Kasumi-1 (cell line): ENCODE measurements at places on chromosomes 6 and 20.

DNA sequence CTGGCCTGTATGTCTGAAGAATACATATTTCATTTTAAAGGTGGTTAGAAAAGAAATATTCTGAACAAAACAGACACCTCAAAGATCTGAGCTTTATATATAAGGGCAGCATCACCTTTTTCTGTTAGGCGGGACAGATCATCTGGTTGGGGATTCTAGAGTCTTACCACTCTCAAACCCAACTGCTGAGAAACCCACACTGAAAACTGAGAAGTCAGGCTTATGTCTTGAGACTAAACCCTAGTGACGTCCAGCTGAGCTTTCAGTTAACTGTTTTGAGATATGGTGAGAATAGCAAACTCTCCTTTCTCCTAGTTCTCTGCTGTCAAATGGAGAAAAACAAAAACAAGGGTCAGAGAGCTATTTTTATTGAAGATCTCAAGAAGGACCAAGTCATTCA, 63.7 kb upstream of the CCN6 start:
- no peak for DNase-seq

GRCh38 chr6:167706313-167707109, 120.2 kb upstream of the AFDN start:
- no peak for DNase-seq

- DNase-seq: peak; percentile 52
Observed at GRCh38 chr6:145813285-145814034, 1.1 kb downstream of the FBXO30 start.

GRCh38 chr6:160393891-160394653, 45.9 kb downstream of the SLC22A3 start:
- no peak for DNase-seq

DNA sequence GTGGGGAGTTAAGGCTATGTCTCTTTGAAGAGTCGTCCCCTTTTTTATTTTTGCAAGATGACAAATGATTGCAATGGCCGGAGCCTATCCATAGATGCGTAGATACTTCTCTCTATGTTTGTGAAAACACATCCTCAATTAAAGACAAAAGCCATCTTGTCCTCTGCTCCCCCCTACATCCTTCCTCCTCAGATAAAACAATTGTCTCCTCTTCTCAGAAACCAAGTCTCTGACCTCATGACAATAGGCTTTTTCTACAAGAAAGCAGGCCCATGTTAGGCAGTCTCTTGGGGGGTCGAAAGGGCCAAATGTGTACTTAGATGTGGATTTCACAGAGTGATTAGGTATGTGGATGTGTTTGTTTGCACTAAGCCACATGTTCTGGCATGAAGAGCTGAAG, 51.1 kb upstream of the SSTR4 start:
- DNase-seq: no peak

DNA sequence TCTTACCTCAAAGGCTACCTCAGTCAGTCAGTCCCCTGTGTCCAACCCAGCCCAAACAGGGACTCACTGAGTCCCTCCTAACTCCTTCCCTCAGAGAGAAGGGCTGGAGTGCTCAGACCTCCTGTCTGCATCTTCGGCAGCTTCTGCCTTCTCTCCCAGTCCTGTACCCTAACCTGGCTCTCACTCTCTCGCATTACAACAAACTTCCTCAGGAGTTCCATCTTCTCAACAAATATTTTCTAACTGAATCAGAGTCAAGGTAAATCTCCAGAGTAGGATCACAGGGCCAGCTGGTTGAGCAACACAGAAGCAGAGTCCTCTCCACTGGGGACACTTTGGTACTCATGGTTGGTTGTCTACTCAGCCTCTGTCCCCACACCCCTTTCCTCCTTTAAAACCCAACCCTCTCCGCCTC, 92.3 kb downstream of the MRPL14 start:
- DNase-seq: no peak

- DNase-seq: no peak
Observed at GRCh38 chr20:44540834-44541233, 19.0 kb upstream of the SERINC3 start.

- DNase-seq: no peak
Observed at GRCh38 chr6:87618531-87618930, 28.6 kb downstream of the ORC3 start.

- no peak for DNase-seq
Observed at GRCh38 chr6:16505711-16506357, 255.4 kb downstream of the ATXN1 start.

- no peak for DNase-seq
Observed at GRCh38 chr6:73375216-73375615, 5.5 kb upstream of the OOEP start.

DNA sequence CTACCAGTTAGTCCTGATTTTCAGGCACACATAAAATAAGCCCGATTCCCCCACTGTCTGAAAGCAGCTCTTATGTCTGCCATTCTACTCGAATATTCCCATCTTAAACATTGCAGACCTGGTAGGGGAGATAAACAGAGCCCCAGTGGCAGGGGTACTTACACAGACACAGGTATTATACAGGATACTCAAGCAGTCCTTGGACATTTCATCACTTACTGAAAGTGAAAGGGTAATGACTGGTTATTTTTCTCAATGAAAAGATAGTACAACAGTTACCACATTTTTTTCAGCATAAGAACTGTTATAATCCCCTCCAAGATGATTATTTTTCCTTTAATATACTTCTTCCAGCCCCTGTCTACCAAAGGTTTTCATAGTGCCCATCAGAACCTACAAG, 37.8 kb downstream of the TRPC4AP start:
- DNase-seq: no peak

GRCh38 chr6:113486199-113486598, 370.9 kb upstream of the MARCKS start:
- no peak for DNase-seq

DNA sequence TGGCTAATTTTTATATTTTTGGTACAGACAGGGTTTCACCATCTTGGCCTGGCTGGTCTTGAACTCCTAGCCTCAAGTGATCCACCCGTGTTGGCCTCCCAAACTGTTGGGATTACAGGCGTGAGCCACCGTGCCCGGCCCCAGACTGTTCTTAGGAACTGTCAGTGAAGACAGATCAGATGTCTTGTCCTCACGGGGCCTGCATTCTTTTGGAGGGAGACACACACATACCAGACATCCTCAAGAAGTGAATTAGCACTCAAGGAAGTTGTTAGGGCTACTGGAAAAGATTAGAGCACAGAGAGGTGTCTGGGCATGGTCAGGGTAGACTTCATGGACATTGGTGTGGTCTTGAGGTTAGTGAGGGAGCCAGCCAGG, 10.3 kb upstream of the LPIN3 start:
- DNase-seq: no peak

- DNase-seq: no peak
Observed at GRCh38 chr6:19342616-19343015, 494.6 kb upstream of the ID4 start.

GRCh38 chr20:3407771-3408637, 535 bp upstream of the DNAAF9 start:
- DNase-seq: peak; percentile 79

- DNase-seq: peak; percentile 26
Observed at GRCh38 chr6:29702519-29703103, 20.6 kb upstream of the HLA-F start.

DNA sequence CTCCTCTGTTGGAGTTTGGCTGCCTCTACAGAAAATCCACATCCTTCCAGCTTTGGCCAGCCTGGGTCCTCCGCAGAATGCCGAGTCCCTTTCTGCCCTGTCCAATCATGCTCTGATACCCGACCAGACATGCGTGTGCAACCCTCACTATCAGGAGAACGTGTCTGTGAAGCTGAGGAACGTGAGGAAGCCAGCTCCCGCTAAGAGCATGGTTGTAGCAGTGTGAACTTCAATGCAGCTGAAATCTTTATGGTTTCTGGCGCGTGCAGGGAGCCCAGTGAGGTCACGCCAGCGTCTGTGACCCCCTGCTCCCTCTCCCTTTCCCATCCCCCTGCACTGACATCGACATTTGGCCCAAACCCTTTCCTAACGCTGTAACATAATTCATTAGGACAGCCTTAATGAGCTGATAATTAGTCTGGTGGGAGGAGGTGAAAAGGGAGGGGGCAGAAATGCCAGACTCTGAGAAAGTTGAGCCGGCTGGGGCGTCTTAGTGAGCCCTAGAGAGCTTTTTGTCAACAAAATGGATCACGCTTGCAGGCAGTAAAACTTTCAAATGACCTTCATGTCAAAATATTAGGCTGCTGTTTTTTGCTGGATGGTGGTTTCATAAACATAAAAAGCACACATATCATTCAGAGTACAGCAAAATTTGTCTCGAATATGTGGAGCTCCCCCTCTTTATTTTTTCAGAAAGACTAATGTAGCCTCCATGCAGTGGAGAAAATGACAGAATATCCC, 423.3 kb downstream of the QKI start:
- no peak for DNase-seq

- no peak for DNase-seq
Observed at GRCh38 chr20:37229357-37229756, 32.3 kb downstream of the GHRH start.

- peak; percentile 37 for DNase-seq
Observed at GRCh38 chr20:56418385-56418861, 6.4 kb downstream of the CASS4 start.

GRCh38 chr20:39067526-39068216, 105.5 kb downstream of the DHX35 start:
- DNase-seq: no peak

DNA sequence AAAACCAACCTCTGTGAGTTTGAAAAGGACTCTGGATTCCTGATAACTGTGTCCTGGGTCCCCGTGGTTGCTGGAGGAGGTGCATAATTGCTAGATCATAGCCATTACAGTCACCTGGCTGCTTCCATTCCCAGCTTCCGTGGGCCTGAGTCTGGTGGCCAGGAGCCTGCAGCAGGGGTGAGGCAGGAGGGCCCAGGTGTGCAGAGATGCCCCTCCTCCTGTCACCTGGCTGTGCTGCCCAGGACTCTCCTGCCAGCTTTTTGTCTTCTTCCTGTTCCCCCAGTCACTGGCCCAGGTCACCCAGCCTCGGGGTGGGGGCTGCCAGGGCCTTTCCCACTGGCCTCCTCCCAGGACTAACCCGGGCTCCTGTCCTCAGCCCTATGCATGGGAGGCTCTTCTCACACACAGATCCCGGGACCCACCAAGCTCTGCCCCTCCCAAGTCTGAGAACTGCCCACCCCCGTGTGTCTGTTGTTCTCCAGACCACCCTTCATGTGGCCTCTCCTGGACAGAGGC, 30.0 kb downstream of the RAET1L start:
- DNase-seq: no peak

DNA sequence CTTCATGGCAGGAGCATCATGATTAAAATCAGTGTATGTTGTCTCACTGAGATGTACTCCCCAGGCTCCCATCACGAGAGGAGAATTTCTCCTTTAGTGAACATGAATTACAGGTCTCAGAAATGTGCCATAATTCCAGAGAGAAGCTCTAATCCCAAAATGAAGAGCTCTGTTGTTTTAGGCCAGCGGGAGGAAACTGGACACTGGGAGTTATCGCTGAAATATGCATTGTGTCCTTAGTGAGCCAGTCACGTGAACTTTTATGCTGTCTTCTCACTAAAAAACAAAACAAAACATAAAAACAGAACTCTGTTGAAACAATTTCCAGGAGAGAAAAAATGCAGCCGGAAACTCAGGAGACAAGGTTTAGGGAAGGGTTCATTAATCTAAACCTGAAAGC, 315.7 kb upstream of the NT5E start:
- DNase-seq: no peak

DNA sequence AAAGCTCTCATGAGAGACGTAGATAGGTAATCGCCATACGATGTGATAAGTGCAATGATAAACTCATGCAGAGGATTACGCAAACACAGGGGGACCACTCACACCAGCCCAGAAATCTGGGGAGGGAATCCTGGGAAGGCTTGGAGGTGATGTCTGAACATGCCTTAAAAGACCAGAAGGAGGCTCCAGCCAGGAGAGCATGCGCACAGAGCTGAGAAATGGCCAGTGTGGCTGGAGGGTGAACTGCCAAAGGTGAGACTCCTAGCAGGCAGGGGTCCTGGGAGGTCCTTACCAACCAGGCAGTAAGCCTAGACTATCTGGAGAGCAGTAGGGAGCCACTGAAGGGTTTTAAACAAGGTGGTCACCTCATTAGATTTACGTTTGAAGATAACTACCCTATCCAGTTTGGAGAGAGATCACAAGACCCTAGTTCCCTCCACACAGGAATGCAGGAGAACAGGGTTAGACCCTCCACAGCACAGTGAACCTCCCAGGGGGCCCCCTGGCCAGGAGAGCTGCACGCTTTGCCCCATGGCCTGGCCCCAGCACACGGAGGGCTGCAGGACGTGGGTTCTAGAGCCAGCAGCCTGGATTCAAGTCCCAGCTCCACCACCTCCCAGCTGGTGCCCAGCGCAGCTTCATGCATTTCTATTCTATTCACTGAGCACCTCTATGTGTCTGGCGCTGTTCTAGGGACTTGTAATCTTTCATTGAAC, 13.1 kb downstream of the MDFI start:
- no peak for DNase-seq

- no peak for DNase-seq
Observed at GRCh38 chr20:20448881-20449280, 81.0 kb downstream of the INSM1 start.

GRCh38 chr6:100549406-100550167, 84.9 kb upstream of the SIM1 start:
- no peak for DNase-seq

DNA sequence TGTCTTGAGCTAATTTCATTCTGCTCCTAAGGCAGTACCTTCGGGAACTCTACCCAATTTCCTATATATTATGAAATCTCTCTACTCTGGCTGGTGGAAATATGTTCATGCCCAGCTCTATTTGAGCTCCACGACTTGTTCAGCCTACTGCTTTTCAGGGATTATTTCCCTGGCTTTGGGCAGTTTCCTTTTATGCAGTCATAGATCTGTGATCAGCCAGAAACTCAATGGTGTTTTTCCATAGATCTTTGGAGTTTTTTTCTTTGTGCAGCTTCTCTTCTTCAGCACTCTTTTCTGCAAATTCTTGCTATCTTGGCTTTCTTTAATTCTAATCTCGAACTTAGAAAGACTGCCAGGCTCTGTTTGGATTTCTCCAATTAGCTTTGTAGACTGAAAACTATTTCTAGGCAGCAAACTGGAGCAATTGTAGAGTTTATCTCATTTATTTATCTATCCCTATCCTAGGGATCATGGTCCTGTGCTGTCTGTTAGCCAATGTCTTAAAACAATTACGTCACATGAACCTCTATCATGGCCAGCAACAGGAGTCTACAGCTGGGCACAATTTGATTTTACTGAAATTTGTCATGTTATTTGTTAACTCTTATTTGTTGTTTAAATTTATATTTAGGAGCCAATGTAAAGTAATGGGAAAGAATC, 328.4 kb downstream of the BCKDHB start:
- DNase-seq: no peak

DNA sequence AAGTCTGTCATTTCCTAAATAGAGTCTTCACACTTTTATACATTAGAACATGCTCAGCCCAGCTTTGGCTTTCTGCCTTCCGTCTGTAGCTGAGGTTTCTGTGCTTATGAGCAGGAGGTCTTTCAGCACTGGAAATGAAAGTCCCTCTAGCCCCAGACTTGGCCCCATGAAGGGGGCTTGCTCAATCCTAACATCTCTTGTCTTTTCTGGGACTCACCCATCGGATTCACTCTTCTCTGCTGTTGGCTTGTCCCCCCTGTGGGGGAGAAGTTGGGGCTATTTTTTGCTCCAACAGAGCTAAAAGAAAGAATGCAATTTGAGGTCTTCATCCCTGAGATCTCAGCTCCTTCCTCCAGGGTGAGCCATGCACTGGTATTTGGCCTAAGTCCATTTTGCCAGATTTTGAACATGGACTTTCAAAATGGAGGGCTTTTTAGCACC, 177.7 kb downstream of the MRPL14 start:
- no peak for DNase-seq
